K562 (cell line): ENCODE measurements at places on chromosomes 6 and 20.

GRCh38 chr6:117384659-117385058 lies 41.1 kb downstream of the ROS1 start:
- no peaks in the 10 kb centered on the region for H3K36me3 ChIP-seq
- H3K4me3 ChIP-seq = no peak overlapping the region
- H3K27ac ChIP-seq = no peak overlapping the region
- peak; percentile 46 for DNase-seq
- H3K4me1 ChIP-seq = no peaks in the 10 kb centered on the region; the same call in 2 of the 3 replicates

- DNase-seq = no peak
- H3K27me3 ChIP-seq = peaks cover 42% of the 10 kb centered on the region
- H3K27ac ChIP-seq = no peak overlapping the region
- peaks cover 4% of the 10 kb centered on the region; the same call in 1 of the 2 replicates for H3K4me1 ChIP-seq
- no peaks in the 10 kb centered on the region for H3K36me3 ChIP-seq
These were observed 125.0 kb upstream of the RPS6KA2 start for GRCh38 chr6:166752097-166752496.

GRCh38 chr20:56759741-56760278 lies 130.7 kb downstream of the TFAP2C start:
- no peaks in the 10 kb centered on the region for H3K4me1 ChIP-seq
- no peak overlapping the region for H3K4me3 ChIP-seq
- DNase-seq = no peak

- peak; percentile 78 for DNase-seq
- peak overlapping the region; percentile 95 for H3K4me3 ChIP-seq
- H3K27ac ChIP-seq = peak overlapping the region; percentile 84
These were observed 1.2 kb downstream of the MTCH1 start for GRCh38 chr6:36984581-36985416.

DNA sequence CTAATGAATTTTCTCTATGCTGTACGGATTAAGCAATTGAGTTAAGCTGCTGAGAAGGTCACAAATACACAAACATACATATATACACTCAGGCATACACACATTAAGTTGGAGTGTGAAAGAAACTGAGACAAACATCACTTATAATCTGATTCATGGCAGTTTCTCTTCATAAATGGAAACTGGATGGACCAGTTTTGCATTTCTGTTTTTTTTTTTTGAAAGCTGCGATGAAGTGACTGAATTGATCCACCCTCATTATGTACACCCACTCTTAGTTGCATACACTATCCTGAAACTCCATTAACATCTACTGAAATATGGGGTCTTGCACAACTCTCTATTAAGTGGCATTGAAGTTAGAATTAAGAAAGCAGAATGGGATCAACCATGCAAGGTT lies 32.9 kb upstream of the TENT5A start:
- no peaks in the 10 kb centered on the region for H3K36me3 ChIP-seq
- no peak overlapping the region for H3K4me3 ChIP-seq
- DNase-seq = no peak
- H3K4me1 ChIP-seq = no peaks in the 10 kb centered on the region
- H3K27me3 ChIP-seq = no peaks in the 10 kb centered on the region
- H3K27ac ChIP-seq = no peak overlapping the region

GRCh38 chr6:21142741-21143140 lies 450.8 kb upstream of the SOX4 start:
- DNase-seq = no peak
- no peak overlapping the region for H3K27ac ChIP-seq
- H3K27me3 ChIP-seq = no peaks in the 10 kb centered on the region
- H3K4me1 ChIP-seq = no peaks in the 10 kb centered on the region
- H3K4me3 ChIP-seq = no peak overlapping the region

GRCh38 chr6:21110684-21111083 lies 482.9 kb upstream of the SOX4 start:
- no peak overlapping the region for H3K27ac ChIP-seq
- H3K27me3 ChIP-seq = no peaks in the 10 kb centered on the region
- no peaks in the 10 kb centered on the region for H3K36me3 ChIP-seq
- no peak for DNase-seq

DNA sequence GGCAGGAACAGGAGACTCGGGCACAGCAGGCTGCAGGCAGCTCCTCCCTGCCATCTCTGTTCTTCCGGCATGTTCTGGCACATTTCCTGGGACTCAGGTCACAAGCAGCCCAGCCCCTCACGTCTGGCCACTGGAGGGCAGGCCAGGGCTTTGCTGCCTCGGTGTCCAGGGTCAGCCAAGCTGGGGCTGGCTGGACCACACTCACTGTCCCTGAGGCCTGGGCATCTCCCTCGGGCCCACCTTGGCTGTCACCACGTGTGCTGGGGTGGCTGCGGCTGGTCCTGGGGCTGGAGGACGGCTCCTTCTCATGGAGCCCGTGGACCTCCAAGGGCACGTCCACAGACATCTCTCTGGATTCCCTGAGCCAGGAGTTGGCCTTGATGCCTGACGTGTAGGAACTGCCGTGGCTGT lies 18.5 kb downstream of the FRMD1 start:
- H3K36me3 ChIP-seq = no peaks in the 10 kb centered on the region
- peak; percentile 65 for DNase-seq
- H3K4me3 ChIP-seq = no peak overlapping the region

DNA sequence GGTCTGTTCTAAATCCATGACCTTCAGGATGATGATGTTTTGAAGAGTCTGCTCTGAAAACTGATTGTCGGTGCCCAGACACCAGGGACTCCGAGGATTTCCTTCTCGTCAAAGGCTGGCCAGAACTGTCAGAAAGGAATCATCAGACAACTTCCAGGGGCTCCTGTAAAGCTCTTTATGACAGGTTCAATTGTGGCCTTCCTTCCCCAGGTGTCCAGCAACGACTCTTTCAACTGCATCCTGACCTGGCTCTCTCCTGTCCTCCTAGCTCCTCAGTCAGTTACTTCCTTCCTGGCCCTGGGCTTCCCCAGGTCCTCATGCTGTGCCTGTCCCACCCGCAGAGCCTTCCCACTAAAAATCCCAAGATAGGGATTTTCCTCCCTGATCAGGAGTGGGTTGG lies 279.9 kb upstream of the RNF24 start:
- no peaks in the 10 kb centered on the region for H3K36me3 ChIP-seq
- H3K27ac ChIP-seq = no peak overlapping the region
- peaks cover 4% of the 10 kb centered on the region; the same call in 1 of the 2 replicates for H3K27me3 ChIP-seq
- no peak overlapping the region for H3K4me3 ChIP-seq
- no peak for DNase-seq
- no peaks in the 10 kb centered on the region for H3K4me1 ChIP-seq

- H3K27me3 ChIP-seq = no peaks in the 10 kb centered on the region
- no peak overlapping the region for H3K4me3 ChIP-seq
- DNase-seq = no peak
- no peak overlapping the region for H3K27ac ChIP-seq
- no peaks in the 10 kb centered on the region for H3K36me3 ChIP-seq
These were observed 26.0 kb upstream of the CLVS2 start for GRCh38 chr6:122969999-122970533.
